ENCODE measurements at places on chromosomes 3 and 15. TPM values are rescaled to one million over a fixed set of nuclear protein-coding genes. Genes with fewer than 3 reads are reported as not detected.
A peak's percentile ranks its signal among the peaks of the same experiment; 100 is the strongest.

GRCh38 chr15:57184502-57184901 is 191.8 kb upstream of the CGNL1 start:
- H3K36me3 ChIP-seq: no peaks in the 10 kb centered on the region
- no peak for DNase-seq
- no peak overlapping the region for H3K27ac ChIP-seq
- H3K4me3 ChIP-seq: no peak overlapping the region
- no peaks in the 10 kb centered on the region for H3K27me3 ChIP-seq
- H3K4me1 ChIP-seq: peaks cover 5% of the 10 kb centered on the region

CSTA gene
- total RNA-seq: 4.6 TPM

GRCh38 chr3:152452318-152452717 is 183.6 kb downstream of the MBNL1 start:
- H3K27ac ChIP-seq: no peak overlapping the region
- H3K4me1 ChIP-seq: peaks cover 3% of the 10 kb centered on the region
- no peak for DNase-seq

GRCh38 chr3:54780336-54780735 is 147.5 kb downstream of the LRTM1 start:
- no peak overlapping the region for H3K27ac ChIP-seq
- no peaks in the 10 kb centered on the region for H3K4me1 ChIP-seq

CACNA2D2 gene
- total RNA-seq: 3.6 TPM

STAC gene
- total RNA-seq: 6.2 TPM

DNA sequence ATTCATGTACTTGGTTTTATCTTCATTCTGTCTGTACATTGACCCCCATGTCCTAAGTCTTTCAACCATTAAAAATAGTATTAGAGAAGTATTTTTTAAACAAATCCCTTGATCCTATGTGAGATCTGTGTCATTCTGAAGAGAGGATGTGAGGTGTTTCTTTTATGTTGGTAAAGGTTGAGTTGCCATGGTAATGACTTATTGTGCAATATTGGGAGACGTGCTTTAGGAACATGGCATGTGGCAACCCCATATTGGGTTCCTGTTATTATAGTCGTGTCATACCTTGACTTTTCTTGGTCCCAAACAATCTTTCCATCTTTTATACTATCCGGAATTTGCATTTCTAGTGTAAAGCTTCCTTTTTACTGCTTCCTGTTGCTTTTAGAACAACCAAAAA is 203.1 kb downstream of the KCNAB1 start:
- no peaks in the 10 kb centered on the region for H3K36me3 ChIP-seq
- DNase-seq: no peak
- no peaks in the 10 kb centered on the region for H3K4me1 ChIP-seq
- no peak overlapping the region for H3K4me3 ChIP-seq

DNA sequence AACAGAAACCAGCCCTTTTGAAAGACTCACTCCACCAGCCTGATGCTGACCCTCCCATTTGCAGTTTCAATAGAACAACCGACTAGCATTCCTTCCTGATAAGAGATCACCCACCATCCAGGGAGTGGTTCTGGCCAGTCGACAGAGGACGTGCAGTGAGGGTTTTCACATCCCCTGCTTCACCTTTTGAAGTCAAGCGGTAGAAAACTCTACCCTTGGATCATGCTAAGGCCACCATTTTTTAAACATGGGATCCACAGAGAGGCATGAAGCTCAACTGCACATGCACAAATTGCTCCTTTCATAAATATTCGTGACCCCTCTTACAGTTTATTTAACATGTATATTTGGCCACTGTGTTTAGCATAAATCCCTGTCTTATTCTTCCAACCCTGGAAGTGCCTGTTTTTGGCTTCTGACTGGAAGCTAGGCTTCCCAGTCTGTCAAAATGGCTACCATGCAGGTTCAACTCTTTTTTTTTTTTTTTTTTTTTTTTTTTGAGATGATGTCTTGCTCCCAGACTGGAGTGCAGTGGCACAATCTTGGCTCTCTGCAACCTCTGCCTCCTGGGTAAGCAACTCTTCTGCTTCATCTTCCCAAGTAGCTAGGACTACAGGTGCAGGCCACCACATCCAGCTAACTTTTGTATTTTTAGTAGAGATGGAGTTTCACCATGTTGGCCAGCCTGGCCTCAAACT is 1.0 kb upstream of the THUMPD3 start:
- no peaks in the 10 kb centered on the region for H3K27me3 ChIP-seq
- H3K27ac ChIP-seq: no peak overlapping the region

LRRC31 gene
- total RNA-seq: 0.76 TPM

GRCh38 chr15:62067448-62068044 is 769 bp downstream of the C2CD4A start:
- H3K27ac ChIP-seq: no peak overlapping the region
- no peaks in the 10 kb centered on the region for H3K36me3 ChIP-seq
- H3K4me1 ChIP-seq: peaks cover 8% of the 10 kb centered on the region
- DNase-seq: peak; percentile 21
- peaks cover 15% of the 10 kb centered on the region for H3K27me3 ChIP-seq
- peak overlapping the region; percentile 43 for H3K4me3 ChIP-seq

KBTBD13 gene
- total RNA-seq: 0.06 TPM

DNA sequence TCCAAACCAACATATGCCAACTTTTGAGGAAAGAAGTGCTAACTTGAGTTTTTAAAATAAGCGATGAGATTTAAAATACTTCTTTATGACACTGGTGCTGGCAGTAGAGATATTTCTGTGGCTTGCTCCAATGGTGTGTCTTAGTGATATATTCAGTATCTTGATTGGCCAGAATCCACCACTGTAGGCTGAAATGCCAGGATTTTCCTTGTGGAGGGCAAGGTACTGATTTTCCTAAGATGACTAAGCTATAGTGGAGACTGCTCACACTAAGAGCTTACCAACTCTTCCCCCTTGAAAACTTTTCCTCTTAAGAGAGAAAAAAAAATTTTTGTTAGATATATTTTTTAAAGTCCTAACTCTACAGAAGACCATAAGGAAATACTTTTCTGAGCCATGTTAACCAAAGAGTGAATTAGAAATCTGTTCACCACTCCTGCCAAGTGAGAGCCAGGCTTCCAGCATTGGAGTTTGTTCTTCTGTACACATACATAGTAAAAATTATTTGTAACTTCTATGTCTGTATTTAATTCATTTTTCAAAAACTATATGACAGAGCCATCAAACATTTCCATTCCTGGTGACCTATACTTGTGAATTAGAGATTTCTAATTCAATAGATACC is 109.1 kb downstream of the PPP2R3A start:
- no peaks in the 10 kb centered on the region for H3K4me1 ChIP-seq
- DNase-seq: no peak
- H3K36me3 ChIP-seq: no peaks in the 10 kb centered on the region
- no peak overlapping the region for H3K4me3 ChIP-seq
- H3K27ac ChIP-seq: no peak overlapping the region
- H3K27me3 ChIP-seq: no peaks in the 10 kb centered on the region

GRCh38 chr3:22262386-22262785 is 511.4 kb upstream of the ZNF385D start:
- DNase-seq: no peak
- no peaks in the 10 kb centered on the region for H3K4me1 ChIP-seq
- H3K4me3 ChIP-seq: no peak overlapping the region
- no peaks in the 10 kb centered on the region for H3K27me3 ChIP-seq

- H3K27me3 ChIP-seq: no peaks in the 10 kb centered on the region
- no peak for DNase-seq
- no peak overlapping the region for H3K27ac ChIP-seq
- no peak overlapping the region for H3K4me3 ChIP-seq
- H3K36me3 ChIP-seq: no peaks in the 10 kb centered on the region
Observed at GRCh38 chr3:146739203-146739671, 134.1 kb upstream of the PLSCR5 start.

RASA2 gene
- total RNA-seq: 29.8 TPM

ENTPD3 gene
- total RNA-seq: 1.1 TPM

DNA sequence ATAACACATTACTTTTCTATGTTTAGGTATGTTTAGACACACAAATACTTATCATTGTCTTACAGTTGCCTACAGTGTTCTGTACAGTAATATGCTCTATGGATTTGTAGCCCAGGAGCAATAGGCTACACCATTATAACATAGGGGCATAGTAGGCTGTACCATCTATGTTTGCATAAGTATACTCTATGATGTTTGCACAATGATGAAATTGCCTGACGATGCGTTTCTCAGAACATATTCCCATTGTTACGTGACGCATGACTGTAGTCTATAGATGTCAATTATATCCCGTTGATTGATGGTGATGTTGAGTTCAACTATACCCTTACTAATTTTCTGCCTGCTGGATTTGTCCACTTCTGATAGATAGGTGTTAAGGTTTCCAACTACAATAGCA is 139.4 kb upstream of the PFN2 start:
- H3K36me3 ChIP-seq: no peaks in the 10 kb centered on the region
- no peaks in the 10 kb centered on the region for H3K27me3 ChIP-seq
- H3K4me1 ChIP-seq: no peaks in the 10 kb centered on the region

- H3K4me1 ChIP-seq: no peaks in the 10 kb centered on the region
- H3K4me3 ChIP-seq: no peak overlapping the region
- DNase-seq: no peak
- no peaks in the 10 kb centered on the region for H3K36me3 ChIP-seq
Observed at GRCh38 chr3:18378218-18378617, 46.9 kb downstream of the SATB1 start.

GRCh38 chr3:52087731-52088130 is 31.4 kb upstream of the DUSP7 start:
- H3K27me3 ChIP-seq: no peaks in the 10 kb centered on the region
- H3K4me3 ChIP-seq: no peak overlapping the region
- H3K27ac ChIP-seq: no peak overlapping the region

C3orf20 gene
- 0.16 TPM for total RNA-seq

DNA sequence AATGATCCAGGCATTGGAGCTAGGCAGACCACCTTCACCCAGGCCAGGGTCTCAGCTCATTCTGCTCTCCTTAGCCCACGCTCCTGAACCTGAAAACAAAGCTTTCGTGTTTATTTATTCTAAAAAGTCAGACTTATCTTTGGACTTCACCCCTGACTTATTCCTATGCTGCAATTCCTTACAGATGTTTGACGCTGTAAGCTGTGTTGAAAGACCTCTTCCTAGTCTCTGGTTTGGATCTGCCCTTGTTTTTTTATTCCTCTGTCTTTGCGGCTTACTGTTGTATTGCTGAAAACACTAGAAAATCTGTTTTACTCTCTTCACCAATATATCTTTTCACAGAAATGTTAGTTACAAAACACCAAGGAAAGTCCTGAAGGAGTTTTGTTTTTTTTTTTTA is 40.5 kb upstream of the LDHAL6B start:
- no peaks in the 10 kb centered on the region for H3K27me3 ChIP-seq
- H3K4me1 ChIP-seq: peaks cover 8% of the 10 kb centered on the region
- H3K36me3 ChIP-seq: peaks cover 4% of the 10 kb centered on the region
- DNase-seq: no peak
- no peak overlapping the region for H3K4me3 ChIP-seq

GRCh38 chr15:64455961-64456371 is 4.4 kb upstream of the ZNF609 start:
- no peaks in the 10 kb centered on the region for H3K27me3 ChIP-seq
- H3K4me1 ChIP-seq: peaks cover 8% of the 10 kb centered on the region
- peak; percentile 23 for DNase-seq
- H3K4me3 ChIP-seq: no peak overlapping the region

- H3K36me3 ChIP-seq: no peaks in the 10 kb centered on the region
- H3K4me3 ChIP-seq: no peak overlapping the region
- DNase-seq: no peak
- no peaks in the 10 kb centered on the region for H3K4me1 ChIP-seq
- no peak overlapping the region for H3K27ac ChIP-seq
Observed at GRCh38 chr15:78838489-78838888, 27.2 kb upstream of the ADAMTS7 start.

DNA sequence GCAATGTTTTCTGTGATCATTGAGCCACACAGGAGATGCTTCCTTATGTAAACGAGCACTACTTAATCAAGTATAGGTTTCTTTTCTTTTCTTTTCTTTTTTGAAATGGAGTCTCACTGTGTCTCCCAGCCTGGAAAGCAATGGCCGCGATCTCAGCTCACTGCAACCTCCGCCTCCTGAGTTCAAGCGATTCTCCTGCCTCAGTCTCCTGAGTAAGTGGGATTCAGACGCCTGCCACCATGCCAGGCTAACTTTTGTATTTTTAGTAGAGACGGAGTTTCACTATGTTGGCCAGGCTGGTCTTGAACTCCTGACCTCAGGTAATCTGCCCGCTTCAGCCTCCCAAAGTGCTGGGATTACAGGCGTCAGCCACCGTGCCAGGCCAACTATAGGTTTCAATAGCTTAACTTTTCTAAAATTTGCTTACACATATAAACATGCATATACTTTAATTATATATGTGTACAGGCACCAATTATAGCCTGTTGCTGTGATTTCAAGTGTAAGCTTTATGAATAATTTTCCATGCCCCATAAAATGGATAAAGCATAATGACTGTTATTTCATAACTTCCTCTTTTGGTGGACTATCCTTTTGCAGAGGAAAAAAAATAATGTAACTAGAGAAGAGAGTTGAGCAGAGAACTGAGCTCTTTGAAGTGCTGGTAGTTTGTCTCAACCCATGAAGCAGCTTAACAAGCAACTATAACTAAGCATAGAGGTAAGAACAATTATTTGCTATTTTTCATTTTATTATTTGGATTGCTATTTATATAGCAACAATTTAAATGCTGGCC is 24.8 kb upstream of the MBNL1 start:
- H3K4me1 ChIP-seq: no peaks in the 10 kb centered on the region
- no peaks in the 10 kb centered on the region for H3K36me3 ChIP-seq
- no peak overlapping the region for H3K27ac ChIP-seq
- no peak overlapping the region for H3K4me3 ChIP-seq
- no peaks in the 10 kb centered on the region for H3K27me3 ChIP-seq

DNA sequence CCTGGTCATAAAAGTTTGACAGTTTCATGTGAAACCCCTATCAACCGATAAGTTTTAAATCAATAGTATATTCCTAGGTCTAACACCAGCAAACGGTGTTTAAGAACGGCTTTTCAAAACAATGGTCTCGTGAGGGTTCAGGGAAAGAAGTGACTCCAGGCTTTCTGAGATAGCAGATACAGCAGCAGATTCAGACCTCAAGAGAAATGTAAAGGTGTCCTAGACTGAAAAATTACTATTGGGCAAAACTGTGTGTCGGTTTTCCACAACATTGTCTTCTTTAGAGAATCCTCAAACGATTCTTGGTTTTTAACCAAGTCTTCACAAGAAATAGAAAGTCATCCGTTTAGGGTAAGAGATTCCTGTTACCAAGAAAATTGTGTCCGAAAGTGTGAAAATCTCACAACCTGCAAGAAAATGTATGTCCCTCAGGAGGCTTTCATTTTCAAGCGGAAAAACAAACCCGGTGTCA is 1.2 kb downstream of the SETD2 start:
- H3K36me3 ChIP-seq: no peaks in the 10 kb centered on the region
- peaks cover 24% of the 10 kb centered on the region for H3K4me1 ChIP-seq
- H3K27me3 ChIP-seq: no peaks in the 10 kb centered on the region
- peak overlapping the region; percentile 93 for H3K27ac ChIP-seq
- no peak for DNase-seq
- H3K4me3 ChIP-seq: peak overlapping the region; percentile 86

PLCD1 gene
- total RNA-seq: 50.0 TPM

DNA sequence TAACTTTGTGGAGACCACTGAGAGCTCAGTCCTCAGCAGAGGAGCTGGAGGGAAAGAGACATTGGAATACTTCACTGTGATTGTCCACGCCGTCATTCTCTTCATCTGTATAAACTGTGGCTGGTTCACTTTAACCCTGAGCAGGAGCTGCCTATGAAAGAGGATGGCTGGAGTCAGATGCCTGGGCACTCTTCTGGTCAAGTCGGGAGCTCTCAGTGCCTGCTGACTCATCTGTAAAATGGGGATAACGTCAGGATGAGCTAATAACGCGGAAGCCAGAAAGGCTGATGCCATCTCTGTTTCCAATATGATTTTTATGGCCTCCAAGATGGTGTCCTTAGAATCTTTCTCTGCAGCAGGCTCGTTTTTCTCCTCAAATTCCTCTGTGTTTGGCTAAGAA is 51.6 kb upstream of the MRPS22 start:
- no peak for DNase-seq
- H3K27me3 ChIP-seq: no peaks in the 10 kb centered on the region
- H3K36me3 ChIP-seq: no peaks in the 10 kb centered on the region
- no peaks in the 10 kb centered on the region for H3K4me1 ChIP-seq
- no peak overlapping the region for H3K4me3 ChIP-seq

HAPLN3 gene
- total RNA-seq: 11.2 TPM
